ENCODE measurements at places on chromosomes 12 and 14.
A peak's percentile ranks its signal among the peaks of the same experiment; 100 is the strongest.

- DNase-seq: no peak
Measured at GRCh38 chr12:115895247-115895646, 382.2 kb downstream of the MED13L start.

GRCh38 chr14:69101331-69101826, 51.5 kb downstream of the DCAF5 start:
- no peak for DNase-seq

- no peak for DNase-seq
Measured at GRCh38 chr12:94571556-94571955, 78.8 kb downstream of the TMCC3 start.

GRCh38 chr12:32264961-32265360, 134.4 kb upstream of the FGD4 start:
- DNase-seq: no peak

DNA sequence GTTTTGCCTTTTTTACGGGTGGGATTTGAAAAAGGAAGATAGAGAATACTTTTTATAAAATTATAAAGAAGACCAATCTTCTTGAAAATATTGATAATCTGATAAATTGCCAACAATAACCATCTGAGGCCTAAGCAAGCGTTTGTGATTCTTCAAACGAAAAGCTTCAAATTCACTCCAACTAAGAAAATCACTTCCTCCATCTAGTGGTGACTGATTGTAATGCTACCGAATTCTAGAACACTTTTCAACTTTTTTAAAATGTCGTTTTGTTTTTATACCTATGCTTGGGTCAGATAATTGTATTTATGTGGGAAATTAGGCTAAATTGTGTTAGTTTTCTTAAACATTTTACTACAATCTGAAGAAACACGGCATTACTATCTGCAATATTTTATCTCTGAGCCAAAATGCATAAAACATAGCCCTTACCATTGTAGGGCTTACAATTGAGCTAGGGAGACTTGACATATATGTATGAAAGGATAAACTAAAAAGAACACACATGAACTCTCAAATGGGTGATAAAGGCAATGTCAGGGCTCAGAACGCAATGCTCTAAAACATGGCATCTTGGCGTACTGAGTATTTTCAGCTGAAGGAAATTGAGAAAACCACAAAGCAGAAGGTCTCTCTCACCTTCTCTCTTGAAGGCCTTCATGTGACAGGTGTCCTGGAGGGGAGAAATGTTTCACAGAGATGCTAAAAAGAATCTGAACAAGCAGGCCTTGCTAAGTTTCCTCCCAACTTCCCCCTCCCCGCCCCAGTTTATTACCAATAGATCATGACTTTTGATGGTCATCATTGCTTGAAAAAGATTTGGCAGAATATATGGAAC, 36.8 kb upstream of the G2E3 start:
- no peak for DNase-seq

DNA sequence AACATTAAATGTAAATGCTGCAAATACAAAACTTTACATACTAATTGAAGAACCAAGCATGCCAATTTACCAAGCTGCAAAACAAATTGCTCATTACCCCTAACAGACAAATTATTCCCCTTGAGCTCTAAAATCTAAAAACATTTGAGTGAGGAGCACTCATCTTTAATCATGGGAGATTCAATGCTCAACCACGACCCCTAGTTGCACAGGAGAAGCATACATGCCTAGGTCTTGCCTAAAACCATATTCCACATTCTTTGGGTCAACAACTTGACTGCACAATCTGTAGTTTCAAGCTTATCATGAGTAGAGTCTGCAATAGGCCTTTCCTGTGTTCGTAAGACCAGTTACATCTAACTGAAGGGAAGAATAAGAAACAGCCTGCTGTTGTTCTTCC, 69.7 kb downstream of the MGAT4C start:
- DNase-seq: no peak

DNA sequence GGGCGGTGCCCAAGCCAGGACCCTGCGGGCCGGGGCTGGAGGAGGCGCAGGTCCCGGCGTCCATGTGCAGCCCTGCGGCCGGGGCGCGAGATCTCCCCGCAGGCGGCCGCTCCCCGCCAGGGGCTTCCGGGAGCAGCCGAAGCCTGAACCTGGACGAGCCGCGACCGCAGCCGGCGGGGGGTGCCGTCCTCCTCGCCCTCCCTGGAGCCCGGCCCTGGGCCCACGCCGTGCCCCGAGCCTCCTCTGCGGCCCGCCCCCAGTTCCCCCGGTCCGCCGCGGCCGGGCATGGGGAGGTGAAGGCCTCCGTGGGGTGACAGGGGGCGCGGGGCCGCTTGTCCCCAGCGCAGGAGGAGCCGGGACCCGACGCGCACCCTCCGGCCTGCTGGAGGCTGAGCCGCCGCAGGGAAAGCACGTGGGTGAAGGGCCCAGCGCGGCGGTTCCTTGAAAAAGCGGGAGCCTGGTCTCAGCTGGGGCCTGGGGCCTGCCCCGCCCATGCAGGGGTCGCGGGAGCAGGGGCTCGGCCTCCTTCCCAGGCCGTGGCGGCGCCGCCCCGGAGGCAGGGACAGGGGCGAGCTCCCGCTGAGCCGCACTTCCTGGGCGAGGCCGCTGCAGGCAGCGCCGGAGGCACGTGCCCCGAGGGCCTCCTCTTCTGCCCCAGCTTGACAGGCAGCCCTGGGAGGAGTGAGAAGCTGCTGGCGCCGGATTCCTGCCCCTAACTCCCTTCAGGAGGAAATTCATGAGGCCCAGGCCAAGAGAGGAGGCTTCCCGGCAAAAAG, 55.6 kb upstream of the PPP2R5C start:
- peak; percentile 66 for DNase-seq

- DNase-seq: no peak
Measured at GRCh38 chr12:62679608-62680007, 213.0 kb downstream of the MON2 start.

DNA sequence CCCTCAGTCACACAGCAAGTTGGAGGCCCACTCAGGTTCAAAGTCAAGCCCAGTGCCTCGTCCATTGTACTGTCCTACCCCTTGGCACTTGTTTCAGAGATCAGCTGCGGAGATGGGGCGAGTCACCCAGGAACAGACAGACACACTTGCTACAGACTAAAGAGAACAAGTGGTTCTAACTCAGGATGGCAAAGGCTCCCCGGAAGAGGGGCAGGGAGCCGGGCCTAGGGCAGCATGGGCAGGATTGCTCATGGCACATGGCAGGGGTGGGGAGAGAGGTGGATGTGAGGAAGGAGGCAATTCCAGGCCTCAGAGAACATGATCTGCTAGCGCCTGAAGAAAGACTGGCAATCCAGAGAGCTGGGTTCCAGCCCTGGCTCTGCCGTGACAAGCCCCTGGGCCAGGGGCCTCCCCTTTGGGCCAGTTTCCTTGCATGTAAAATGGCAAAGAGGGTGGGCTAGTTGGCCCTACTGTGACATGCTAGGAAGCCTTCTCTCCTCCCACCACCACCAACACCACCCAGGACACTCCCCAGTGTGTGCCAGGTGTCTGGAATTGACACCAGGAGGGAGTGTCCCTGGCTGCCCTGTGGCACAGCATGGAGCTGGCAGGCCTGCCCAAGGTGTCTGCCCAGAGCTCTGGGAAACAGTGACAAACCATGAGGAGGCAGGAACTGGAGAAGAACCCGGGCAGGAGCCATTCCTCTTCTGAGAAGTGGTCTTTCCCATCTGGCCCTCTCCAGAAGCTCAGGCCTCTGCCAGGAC, 24.0 kb upstream of the IRF2BPL start:
- DNase-seq: no peak

DNA sequence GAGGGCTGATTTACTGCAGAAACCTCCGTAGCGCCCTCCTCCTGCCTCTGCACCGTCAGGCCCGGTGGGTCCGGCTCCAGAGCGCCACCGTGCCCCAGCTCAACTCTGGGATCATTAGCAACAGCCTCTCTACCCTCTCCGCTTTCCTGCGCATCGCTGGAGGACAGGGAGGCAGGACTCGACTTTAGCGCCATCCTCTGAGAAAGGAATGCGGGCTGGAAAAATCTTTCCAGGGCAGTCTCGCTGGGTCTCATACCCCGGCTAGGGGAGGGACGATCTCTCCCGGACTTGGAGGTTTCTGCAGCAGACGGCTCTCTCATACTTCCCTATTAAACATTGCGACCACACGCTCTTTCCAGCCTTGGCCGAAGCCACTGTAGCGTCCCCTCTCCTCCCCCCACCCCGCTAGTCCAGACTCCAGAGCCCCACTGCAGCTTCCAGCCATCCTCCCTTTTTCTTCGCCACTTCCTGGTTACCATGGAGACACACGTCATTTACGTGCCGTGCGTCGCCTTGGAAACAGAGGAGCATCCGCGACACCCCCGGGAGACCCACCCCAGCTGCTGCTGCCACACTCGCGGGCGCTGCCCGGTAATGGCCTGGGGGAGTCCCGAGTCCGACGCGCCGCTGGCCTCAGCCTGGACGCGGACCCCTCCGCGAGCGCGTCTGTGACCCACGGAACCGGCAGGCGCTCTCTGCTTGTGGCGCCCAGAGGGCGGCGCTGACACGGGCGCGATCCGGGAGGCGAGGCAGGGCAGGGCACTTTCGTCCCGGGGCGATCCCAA, at the start of gene CCDC184:
Gene CCDC184 (plus strand): TSS at position 554 of the 785 bp plus-strand sequence. CDS start 479 bp downstream, outside the sequence.
- peak; percentile 85 for DNase-seq

DNA sequence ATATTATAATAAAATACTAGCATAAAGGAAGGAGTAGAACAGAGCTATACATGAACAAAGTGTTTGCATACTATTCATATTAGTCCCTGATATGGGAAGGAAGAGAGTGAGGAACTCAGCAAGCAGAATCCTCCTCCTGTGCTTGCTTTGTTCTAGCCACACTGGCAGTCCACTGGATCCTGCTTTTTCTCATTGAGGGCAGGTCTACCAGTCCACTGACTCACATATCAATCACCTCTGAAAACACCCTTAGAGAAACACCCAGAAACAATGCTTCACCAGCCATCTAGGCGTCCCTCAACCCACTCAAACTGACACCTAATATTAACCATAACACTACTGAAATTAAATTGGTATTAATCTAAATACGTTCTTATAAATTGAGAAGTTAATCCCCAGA, 1861.7 kb upstream of the SEL1L start:
- no peak for DNase-seq

GRCh38 chr12:123532808-123533649, 490 bp downstream of the RILPL1 start:
- no peak for DNase-seq

GRCh38 chr14:32650665-32651064, 288.0 kb upstream of the NPAS3 start:
- DNase-seq: no peak

GRCh38 chr12:111578276-111578970, 20.7 kb downstream of the ATXN2 start:
- no peak for DNase-seq

- peak; percentile 78 for DNase-seq
Measured at GRCh38 chr14:92513204-92513965, at the start of gene RIN3. Gene RIN3, plus strand, starts transcription at chr14:92513781. Its CDS starts 152 bp downstream, at chr14:92513933.

GRCh38 chr12:24770821-24771220, 178.1 kb downstream of the BCAT1 start:
- DNase-seq: no peak

DNA sequence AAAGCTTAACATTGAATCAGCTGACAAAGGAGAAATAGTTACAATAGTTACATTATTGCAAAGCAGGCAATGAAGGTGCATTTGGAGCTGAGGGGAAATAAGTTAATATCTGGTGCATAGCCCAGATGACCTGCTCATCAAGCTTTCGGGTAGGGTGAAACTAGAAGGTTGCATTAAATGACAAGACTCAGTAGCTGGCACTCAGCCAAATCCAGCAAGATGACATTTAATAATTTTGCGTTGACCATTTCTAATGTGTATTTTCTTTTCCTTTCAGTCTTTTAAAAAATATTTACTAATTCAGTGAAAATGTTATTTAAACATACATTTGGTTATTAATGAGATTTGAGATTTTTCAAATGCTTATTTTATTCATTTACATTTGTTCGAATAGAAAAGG, 188.6 kb downstream of the SLC5A8 start:
- no peak for DNase-seq

DNA sequence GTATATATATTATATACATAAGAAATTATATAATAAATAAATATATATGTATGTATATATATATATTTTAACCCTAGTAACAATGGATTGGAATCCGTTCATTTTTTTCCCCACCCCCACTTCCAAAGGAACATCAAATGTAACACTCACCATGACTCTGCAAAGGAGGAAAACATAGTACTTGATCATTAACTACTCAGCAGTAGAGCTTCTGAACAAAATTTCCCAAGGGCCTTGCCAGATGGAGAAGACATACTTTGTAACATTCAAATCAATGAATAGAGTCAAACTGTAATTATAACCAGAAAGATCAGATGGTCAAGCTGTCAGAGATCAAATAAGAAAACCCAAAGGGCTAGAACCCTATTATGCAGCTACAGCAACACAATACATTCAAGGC, 126.0 kb upstream of the CNTN1 start:
- no peak for DNase-seq

DNA sequence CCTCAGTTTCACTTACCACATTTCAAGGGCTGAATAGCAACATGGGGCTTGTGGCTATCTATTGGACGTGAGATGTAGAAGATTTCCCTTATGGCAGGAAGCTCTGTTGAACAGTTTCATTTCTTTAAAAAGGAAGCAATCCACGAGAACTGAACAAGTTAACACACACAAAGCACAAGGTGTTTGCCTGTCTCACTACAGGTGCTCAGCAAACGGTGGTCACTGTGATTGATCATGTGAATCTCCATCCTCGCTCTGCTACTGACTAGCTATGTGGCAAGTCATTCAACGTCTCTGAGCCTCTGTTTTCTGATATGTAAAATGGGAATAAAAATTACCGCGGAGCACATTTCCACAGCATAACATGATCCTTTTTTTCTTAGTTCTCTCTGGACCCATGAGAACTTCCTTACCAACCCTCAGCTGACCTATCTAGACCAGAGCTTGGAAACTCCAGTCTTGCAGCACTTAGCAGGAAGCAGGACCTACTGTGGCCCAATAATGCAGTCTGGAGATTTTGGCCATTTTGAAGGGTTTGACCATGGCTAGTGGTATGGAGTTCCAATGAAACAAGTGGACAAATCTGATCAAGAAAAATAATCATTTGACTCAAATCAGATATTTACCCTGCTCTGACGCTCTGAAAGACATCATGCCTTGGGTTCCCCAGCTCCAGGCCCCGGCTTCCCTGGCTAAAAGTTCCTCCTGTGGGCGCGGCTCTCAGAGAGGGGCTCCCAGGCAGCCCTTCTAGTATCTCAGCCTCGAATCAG, 278.8 kb downstream of the ZFP36L1 start:
- DNase-seq: no peak

DNA sequence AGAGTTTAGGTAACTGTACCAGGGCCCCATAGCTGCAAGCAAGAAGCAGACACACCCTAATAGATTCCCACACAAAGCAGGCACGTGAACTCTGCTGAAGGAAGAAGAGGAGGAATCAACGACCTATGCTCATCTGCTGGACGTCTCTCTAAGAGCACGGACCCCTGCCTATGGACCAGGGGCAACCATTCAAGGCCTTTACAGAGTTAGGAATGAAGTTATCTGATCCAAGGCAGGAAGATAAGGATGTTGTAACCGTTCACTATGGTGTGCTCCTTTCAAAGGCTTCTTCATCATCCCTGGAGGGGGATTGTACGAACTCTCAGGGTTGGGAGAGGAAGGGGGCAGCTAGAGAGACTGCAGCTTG, 141.6 kb upstream of the PARP11 start:
- DNase-seq: no peak

- no peak for DNase-seq
Measured at GRCh38 chr12:52360106-52360662, 7.1 kb downstream of the KRT85 start.
